Pulmonary artery endothelial cell (primary cell): ENCODE measurements at places on chromosomes 16 and 17. TPM values are rescaled to one million over a fixed set of nuclear protein-coding genes. Genes with fewer than 3 reads are reported as not detected.

CD300LF gene
- total RNA-seq = not detected in 2 replicates

AOC3 gene
- 0.04 TPM in 1 of 2 replicates, not detected in the other for total RNA-seq

PPM1E gene
- 0.28 TPM in 1 of 2 replicates, not detected in the other for total RNA-seq

PPP1R9B gene
- total RNA-seq = 29.7 and 43.8 TPM in 2 replicates

ACSM3 gene
- 4.7 and 14.0 TPM in 2 replicates for total RNA-seq

SLC13A5 gene
- total RNA-seq = not detected in 2 replicates

WDR81 gene
- total RNA-seq = 13.8 and 15.6 TPM in 2 replicates

KCNJ12 gene
- 0.81 and 3.3 TPM in 2 replicates for total RNA-seq

PYDC1 gene
- total RNA-seq = not detected in 2 replicates

KRTAP3-3 gene
- total RNA-seq = not detected in 2 replicates

TOM1L1 gene
- total RNA-seq = 4.5 and 4.9 TPM in 2 replicates

DNA sequence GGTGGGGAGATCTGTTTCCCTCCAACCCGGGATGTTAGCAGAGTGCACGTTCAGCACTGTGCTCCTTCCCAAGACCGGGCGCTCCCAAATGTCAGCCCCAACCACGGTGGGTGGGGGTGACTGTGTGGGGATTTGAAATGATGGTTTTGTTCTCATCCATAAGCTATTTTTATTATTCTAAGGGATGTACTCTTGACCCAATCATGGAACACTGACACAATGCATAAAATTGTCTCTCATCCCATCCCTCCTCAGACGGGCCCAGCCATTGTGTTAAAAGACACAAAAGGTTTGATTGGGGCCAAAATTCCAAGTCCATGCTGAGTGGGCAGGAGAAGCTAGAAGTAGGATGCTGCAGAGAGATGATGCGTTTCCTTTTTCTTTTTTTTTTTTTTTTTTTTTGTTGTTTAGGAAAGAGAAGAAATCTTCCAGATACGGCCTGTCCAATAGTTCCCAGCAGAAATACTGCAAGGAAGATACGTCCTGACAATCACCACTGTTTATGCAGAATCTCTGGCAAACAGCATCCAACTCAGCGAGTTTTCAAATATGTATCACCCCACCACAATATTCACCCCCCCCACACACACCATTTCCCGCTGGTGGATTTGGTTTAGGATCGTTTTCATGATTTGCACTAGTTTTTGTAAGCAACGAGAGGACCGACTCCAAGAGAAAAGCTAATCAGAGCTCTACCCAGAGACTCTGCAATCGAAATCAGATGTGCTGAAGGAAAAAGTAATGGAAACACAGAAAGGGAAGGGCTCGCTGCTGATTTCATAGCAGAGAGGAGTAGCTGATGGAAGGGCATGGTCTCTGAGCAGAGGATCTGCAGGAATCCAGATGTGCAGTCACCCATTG, 163.5 kb upstream of the DYNLRB2 start:
- no peak for DNase-seq

GRCh38 chr16:66267292-66268014, 99.0 kb upstream of the CDH5 start:
- no peak for DNase-seq

DNA sequence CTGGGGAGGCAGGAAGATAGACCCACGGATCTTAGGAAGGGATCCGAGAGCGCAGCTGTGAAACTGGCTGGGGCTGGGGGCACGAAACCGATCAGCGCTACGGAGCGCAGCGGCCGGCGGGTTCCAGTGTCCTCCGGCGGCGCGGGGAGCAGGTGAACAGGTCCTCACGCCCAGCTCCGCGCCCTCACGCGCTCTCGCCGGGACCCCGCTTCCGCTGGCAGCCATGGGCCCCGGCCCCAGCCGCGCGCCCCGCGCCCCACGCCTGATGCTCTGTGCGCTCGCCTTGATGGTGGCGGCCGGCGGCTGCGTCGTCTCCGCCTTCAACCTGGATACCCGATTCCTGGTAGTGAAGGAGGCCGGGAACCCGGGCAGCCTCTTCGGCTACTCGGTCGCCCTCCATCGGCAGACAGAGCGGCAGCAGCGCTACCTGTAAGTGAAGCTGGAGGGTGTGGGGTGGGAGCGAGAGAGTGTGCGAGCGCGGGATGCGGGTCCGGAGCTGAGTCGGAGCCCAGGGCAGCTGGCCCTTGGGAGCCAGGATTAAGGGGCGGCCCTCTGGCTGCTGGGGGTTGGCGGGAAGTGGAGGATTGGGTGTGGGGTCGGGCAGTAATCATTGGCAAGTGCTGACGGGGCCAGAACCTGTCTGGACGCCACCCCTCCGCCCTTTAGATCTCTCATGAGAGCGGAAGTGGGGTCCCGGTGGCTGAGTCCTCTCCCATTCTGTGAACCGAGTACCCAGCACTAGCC, 479 bp downstream of the ITGA3 start:
- DNase-seq = no peak

GRCh38 chr17:34765291-34765690, 185.9 kb downstream of the TMEM132E start:
- no peak for DNase-seq

DNA sequence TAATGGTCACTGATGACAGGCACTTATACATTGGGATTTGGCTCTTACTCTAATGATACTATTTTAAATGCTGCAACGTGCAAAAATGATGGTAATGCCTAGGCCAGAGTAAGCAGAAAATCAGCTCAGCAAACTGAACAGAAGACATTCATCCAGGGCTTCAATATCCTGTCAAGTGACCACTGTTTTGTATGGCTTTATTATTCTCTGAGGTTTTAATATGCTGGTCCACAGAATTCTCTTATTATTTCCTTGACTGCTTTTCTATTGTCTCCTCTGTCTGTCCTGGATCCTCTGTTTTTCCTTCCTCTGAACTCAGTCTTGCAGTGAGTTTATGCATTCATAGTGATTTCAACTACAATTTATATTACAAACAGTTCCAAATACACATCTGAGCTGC, 90.8 kb upstream of the PMFBP1 start:
- no peak for DNase-seq

- no peak for DNase-seq
These were observed 147.1 kb downstream of the TANC2 start for GRCh38 chr17:63113167-63113566.

GRCh38 chr17:59826706-59827453, 65.9 kb downstream of the TUBD1 start:
- no peak for DNase-seq

DNA sequence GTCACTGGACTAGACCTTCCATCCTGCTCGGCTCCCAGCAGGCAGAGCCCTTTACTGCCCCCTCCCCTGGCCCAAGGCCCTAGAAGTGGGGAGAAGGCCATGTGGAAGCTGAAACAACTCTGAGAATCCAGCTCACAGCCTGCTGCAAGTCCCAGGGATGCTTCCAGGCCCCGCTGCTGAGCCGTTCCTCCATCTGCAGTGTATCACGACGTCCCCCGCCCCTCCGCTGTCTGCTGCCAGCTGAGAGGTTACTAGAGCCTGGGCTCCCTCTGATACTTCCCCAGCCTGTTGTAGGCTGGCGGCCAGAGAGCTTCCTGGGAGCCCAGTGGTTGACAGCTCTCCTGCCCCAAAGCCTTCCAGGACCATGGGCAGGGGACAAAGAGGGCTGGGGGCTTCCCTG, 118.2 kb downstream of the MGAT5B start:
- DNase-seq = no peak

- no peak for DNase-seq
These were observed 7.8 kb downstream of the LGALS3BP start for GRCh38 chr17:78971756-78972506.

DNA sequence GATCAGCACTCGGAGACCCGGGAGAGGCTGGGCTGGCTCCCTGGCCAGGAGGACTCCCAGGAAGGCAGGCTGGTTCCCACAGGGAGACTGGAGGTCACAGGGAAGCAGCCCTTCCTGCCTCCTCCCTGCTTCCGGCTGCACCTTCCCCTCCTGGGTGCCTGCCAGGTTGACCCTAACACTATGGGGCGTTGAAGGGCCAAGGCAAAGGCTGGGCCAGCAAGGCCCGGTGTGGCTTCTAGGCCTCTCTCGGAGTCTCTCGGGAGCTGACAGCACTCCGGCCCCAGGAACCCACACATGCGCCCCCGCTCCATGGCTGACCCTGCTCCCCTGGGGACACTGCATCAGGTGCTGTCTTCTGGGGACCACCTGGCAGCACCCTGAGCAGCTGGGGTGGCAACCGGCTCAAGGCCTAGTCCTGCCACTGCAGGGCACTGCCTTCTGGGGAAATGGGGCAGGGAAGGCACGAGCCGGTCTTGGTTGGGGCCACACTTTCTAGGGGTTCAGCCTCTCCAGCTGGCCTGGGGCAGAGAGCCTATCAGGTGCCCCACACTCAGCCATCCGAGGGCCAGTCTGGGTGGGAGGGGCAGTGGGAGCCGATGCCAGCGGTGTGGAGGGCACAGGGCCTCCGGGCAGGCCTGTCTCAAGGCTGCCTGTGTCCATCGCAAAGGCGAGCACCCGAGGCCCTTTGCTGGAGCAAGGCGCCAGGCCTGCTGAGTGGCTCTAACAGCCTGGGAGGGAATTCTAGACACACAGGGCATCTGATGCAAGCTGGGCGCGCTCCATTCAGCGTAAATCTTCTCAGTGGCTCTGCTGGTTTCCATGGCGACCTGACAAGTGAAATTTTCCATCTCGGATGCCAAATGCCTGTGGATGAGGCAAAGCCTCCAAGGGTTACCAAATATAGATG, 5.6 kb upstream of the MTSS2 start:
- no peak for DNase-seq

- DNase-seq = no peak
These were observed 150.8 kb upstream of the FOXF1 start for GRCh38 chr16:86359571-86359970.

DNA sequence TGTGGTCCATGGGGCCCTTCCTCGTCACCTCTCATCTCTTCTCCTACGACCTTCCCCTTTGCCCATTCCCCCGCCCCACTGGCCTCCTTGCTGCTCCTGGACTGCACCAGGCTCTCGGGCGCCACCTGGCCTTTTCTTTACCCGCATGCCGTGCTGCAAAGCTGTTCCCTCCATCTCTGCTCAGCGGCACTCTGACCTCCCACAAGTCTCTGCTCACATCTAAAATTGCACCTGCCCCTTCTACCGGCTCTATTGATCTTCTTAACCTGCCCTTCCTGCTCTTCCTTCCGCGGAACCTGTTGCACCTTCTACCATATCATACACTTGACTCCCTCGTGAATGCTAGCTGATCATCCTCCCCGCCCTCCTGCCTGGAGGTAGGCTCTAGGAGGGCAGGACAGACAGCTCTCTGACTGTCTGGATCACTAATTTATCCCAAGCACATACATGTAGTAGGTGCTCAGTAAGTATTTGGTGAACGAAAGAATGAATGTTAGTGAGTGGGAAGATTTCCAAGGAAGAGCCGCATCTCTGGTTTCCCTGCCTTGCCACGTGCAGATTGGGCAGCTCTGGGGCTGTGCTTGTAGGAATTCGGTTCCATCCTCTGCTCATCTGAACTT, 17.3 kb downstream of the DNAH17 start:
- DNase-seq = no peak

DNA sequence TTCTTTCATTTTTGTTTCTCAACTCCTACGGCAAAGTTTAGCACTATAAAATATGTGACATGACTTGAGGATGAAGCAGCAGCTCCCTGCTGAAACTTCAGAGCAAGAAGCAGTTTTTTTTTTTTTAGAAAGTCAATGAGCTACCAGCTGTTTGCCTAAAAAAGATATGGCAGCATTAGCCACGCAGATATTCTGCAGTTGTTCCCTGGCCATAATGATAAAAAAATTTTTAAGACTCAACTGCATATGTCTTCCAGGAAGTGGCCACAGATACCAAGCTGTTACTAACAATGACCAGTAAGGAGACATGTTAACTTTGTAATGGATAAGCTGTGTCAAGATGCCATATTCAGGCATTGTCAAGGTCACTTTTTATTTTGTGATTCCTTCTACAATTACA, 319.6 kb upstream of the CDH11 start:
- DNase-seq = no peak

GRCh38 chr16:4019371-4019791, 96.9 kb downstream of the ADCY9 start:
- no peak for DNase-seq

GRCh38 chr17:8922451-8922850, 43.1 kb downstream of the PIK3R5 start:
- DNase-seq = no peak

- DNase-seq = no peak
These were observed 41.4 kb downstream of the ACTG1 start for GRCh38 chr17:81470944-81471817.

DNA sequence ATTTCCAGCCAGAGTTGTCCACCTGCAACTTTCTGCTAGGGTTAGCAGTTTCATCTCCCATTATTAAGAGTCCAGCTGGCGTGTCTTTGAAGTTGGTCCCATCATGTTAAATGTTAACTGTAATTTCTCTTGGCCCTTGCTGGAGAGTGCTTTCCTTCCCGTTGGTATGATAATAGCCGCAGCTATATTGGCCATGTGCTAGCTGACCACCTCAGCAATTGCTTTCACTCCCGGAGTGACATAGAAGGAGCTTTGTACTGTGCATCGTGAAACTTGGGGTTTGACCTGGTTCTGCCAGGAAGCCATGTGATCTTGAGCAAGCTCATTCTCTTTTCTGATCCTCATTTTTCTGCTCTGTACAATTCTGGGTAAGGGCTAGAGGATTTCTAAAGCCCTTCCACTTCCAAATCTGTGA, 81.0 kb upstream of the TBX2 start:
- DNase-seq = no peak

DNA sequence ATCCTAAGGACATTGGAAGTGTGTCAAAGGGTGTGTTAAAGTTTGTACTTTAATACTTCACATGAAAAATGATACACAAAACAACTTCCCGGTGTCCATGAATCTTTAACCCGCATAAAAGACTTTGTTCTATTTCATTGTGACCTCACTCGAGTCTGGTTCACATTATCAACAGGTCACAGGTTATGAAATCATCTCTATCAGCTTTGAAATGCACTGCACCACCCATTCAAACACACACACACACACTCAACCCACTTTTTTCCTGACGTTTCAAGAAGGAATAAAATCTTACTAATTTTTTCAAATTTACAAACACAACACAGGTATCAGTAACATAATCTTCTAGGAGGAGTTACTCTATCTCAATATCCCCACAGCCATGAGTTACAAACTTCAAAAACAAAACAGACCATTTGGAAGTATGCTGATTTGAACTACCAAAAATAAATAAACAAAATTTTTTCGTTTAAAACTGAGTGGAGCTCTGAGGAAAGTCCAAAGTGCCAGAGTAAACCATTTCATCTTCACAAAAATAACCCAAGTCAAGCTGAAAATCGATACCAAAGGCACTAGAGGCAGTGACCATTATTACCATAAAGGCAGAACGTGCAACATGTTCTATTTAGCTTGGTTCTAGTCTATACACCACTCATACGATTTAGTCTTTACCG, 2.7 kb downstream of the ACOX1 start:
- DNase-seq = no peak

DNA sequence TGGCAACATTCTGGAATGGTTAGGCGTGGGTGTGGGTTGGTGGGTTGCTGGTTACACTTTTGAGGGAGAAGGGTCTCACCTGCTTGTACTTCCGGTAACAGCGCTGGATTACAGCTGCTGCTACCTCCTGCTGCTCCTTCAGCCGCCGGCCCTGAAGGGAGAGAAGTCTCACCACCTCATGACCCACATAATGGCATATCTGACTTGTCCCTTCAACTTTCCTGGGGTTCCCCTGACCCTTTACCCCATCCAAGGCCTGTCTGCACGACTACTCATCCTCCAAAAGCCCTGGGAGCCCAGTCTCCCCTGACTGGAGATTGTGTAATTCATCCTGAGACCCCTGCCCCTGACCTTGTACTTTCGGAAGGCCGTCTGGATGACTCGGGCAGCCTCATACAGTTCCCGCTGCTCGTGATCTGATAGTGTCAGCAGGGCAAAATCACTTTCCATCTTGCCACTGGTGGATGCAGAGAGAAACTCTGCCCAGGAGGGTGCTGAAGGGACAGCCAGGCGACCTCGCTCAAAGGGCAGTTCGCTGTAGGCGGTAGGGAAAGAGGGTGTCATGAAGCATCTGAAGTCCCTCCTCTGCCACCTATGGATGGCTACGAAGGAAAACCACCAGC, 2.0 kb upstream of the SPAG7 start:
- DNase-seq = no peak
